ENCODE measurements at places on chromosomes 5 and 9.

- DNase-seq: peak; percentile 24
Observed at GRCh38 chr5:109690242-109690974, 681 bp downstream of the MAN2A1 start.

DNA sequence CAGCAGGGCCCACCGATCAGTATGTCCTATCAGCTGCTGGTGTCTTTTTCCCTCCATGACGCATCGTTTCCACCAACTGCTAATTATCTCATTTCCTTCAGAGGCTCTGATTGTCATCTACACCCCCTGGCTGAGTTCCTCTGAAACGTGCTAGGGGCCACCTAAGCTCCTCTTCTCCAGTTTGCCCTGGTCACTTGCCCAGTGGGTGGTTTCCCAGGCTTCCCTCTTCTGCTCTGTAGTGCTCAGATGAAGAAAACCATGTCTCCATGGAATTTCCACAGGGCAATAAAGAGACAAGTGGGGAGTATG, 65.3 kb downstream of the TSTD2 start:
- DNase-seq: no peak

DNA sequence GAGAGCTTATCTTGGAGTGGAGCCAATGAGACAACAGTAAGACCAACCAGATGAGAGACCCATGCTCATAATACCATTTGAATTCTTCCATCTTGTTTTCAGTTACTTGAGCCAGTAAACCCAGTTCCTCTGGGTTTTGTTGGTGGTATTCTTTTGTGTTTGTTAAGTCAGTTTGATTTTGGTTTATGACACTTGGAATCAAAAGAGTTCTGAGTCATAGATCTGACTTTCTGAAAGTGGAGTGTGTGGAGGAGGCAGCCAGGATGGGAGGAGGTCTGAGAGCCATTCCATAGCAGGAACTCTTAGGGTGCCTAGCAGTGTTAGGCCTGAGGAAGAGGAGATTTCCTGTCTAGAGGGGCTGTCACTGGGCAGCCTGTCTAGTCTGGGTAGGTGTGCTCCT, 24.6 kb upstream of the PANK3 start:
- no peak for DNase-seq

DNA sequence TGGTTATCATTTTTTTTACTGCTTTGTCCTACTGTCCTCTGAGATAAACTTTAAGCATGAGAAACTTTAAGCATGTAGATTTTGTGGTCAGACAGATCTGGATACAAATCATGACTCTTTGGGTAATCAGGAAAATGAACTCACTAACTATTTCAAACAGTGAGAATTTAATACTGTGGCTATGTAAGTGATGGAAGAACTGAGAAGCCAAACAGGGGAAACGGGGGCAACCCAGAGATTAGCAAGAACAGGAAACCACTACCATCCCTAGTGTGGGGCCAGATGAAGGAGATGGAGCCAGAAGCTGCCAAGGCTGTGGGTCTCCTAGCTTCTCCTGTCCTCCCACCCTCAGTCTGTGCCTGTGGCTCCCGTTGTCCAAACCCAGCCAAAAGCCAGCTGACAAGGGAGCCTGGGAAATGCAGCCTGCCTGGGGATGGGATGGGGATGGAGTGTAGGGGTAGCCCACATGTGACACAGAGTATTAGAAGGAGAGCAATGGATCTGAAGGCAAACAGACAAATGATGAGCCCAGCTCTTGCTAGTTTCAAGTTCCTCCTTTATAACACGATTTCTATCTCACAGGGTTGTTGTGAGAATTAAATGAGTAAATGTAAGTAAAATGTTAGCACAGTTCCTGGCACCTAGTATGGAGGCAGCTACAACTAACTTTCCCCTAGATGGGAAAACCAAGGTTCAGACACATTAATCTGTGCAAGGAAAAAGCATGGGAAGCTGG, 27.7 kb upstream of the CDC23 start:
- no peak for DNase-seq

DNA sequence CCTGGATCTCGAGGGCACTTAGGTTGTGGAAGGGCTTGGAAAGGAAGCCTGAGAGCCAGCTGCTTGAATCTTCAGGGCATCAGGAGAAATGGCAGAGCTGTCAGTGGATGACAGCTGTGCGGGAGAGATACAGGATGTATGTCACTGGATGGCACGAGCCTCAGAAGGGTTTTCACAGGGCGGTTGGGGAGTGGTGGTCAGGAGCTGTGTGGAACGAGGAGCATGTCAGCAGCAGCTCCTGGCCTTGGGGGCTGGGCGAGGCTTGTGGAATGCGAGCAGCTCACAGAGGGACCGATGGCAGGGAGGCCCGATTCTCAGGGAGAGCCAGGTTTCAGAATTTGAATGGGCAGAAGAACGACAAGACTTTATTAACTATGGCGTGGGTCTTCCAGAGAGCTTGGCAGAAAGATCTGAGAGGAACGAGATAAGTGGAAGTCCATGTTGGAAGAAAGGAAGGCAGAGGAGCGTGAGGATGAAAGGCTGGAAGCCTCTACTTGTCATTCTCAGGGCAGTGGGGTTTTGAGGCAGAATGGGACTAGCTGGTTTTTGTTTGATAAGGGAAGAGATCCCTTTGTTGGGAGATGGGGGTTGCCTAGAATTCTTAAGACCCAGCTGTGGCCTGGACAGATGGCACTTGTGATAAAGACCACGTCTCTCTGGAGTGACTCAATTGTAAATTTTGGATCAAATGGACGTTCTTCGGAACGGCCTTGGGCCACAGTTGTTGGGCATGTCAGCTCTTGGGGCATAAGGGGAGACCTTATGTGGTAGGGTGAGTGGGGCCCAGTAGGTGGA, 60.3 kb downstream of the SNX30 start:
- no peak for DNase-seq

- DNase-seq: peak; percentile 63
Observed at GRCh38 chr5:77180167-77181081, 30.1 kb upstream of the PDE8B start.

DNA sequence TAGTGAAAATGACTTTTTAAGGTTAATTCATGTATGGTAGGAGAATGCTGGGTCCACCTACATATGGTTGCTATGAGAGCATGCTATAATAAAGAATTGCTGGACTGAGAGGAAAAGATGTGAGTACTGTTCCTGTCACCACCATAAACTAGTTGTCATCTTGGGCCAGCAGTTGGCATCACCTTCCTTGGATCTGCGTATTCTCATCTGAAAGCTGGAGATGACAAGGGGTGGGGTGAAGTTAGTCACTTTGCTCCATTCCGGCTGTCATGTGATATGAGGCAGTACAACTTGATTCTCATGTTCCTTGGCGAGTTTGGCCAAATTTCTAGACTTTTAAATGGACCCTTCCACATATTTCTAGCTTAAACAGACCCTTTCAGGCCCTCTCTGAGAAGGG, 33.3 kb downstream of the PIP5K1B start:
- no peak for DNase-seq

Measured in NCI-H146 (cell line).